Aortic smooth muscle cell (primary cell): ENCODE measurements at places on chromosomes 5 and 9. TPM values are rescaled to one million over a fixed set of nuclear protein-coding genes. Genes with fewer than 3 reads are reported as not detected.

UBE2B gene
- total RNA-seq = 15.2 and 22.9 TPM in 2 replicates

OLFM1 gene
- total RNA-seq = 0.44 and 2.0 TPM in 2 replicates

LHX3 gene
- total RNA-seq = not detected in 2 replicates

PCDHGA6 gene
- total RNA-seq = 3.3 and 5.3 TPM in 2 replicates

CCNO gene
- total RNA-seq = 0.40 and 0.50 TPM in 2 replicates

RAB24 gene
- 17.8 and 22.1 TPM in 2 replicates for total RNA-seq

WNK2 gene
- total RNA-seq = not detected in 2 replicates

PCDHA9 gene
- total RNA-seq = under 0.01 and 0.06 TPM in 2 replicates

DPP7 gene
- total RNA-seq = 83.8 and 87.8 TPM in 2 replicates
